ENCODE measurements at places on chromosomes 3 and 15.

GRCh38 chr3:174931473-174932353 is 72.6 kb downstream of the NAALADL2 start:
- no peak for DNase-seq

GRCh38 chr3:127011270-127011992 is 28.5 kb downstream of the PLXNA1 start:
- no peak for DNase-seq

GRCh38 chr3:98892263-98892662 is 9.2 kb downstream of the DCBLD2 start:
- no peak for DNase-seq

GRCh38 chr3:141250828-141251227 is 19.2 kb downstream of the PXYLP1 start:
- DNase-seq: no peak

GRCh38 chr3:112811917-112812660 is 34.6 kb downstream of the CD200R1L start:
- DNase-seq: no peak

DNA sequence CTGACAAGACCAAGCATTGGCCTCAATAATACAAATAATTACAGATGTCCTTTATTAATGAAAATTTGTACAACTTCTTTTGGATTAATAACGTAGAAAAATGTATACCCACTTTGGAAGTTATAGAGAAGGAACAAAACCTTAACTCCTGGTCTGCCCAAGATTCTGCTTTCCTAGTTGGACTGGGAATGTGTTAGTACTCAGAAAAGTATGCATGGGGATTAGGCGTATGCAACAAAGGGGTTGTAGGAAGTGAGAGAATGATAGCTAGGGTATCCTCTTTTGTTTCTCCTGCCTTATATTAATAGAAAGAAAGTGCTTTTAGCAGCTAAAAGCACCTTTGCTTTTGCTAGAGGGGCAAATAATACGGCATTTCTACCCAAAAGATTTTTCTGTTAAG is 116.2 kb upstream of the LRRFIP2 start:
- no peak for DNase-seq

DNA sequence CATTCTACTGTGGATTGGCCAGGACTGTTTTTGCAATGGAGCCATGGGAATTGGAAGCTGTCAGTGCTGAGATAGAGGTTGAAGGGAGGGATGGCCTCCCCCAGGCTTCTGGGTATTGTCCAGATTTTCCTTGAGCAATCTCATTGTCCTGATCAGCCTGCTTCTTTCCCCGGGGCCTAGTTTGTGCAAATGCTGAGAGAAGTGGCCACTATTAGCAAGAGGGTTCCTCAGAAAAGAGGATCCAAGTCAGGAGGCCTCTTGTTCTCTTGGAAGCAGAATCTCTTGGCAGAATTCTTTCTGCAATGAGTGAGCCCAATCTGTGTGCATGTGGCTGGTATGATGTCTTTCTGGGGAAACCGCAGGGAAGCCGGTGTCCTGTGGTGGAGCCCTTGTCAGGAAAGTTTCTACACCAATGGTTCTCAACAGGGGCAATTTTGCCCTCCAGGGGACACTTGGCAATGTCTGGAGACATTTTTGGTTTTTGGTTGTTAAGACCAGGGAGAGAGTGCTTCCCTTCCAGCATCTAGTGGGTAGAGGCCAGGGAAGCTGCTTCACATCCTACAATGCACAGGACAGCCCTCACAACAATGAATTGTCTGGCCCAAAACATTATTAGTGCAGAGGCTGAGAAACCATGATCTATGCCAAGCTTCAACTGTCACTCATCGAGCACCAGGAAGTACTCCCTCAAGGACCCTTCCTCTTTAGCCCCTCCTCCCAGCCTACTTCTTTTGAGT is 2.0 kb downstream of the LIPC start:
- no peak for DNase-seq

DNA sequence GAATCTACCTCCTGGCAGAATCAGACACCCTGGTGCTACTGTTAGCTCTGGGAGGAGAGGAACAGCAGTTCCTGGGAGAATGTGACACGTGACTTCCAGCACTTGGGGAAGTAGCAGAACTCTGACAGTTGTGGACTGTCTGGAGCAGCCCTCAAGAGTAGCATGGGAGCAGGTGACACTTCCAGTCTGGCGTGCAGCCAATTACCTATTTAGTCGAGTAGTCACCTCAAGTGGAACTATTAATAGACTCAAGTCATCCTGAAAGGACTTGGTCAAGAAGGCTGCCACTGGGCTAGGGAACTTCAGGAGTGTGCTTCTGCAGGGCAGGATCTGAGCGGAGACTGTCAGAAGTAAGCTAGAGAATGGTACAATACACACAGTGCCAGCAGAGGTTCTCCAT is 62.3 kb downstream of the MTHFS start:
- DNase-seq: peak; percentile 4

- no peak for DNase-seq
Measured at GRCh38 chr3:139355476-139355875, 11.7 kb downstream of the MRPS22 start.
